ENCODE measurements at places on chromosomes 2 and 18. TPM values are rescaled to one million over a fixed set of nuclear protein-coding genes. Genes with fewer than 3 reads are reported as not detected.

Gene LYPD6B
- total RNA-seq = 1.2 TPM

Gene C1QL2
- total RNA-seq = not detected

Gene CPO
- total RNA-seq = not detected

Gene GALNT5
- not detected for total RNA-seq

Gene LIMS4
- 0.47 TPM for total RNA-seq

Gene ABCB11
- not detected for total RNA-seq

Gene CYP26B1
- not detected for total RNA-seq

Gene MGAT4A
- total RNA-seq = 32.7 TPM

Gene AFG3L2
- total RNA-seq = 40.7 TPM

Gene DCDC2C
- total RNA-seq = not detected

Gene PRKAG3
- total RNA-seq = not detected

Gene PIGN
- total RNA-seq = 37.3 TPM

Gene BMP10
- not detected for total RNA-seq

Gene IL37
- total RNA-seq = not detected

Gene PRKRA
- total RNA-seq = 71.9 TPM

Gene RAB10
- 64.1 TPM for total RNA-seq

Gene EFHD1
- total RNA-seq = not detected

Gene RAPGEF4
- not detected for total RNA-seq

DNA sequence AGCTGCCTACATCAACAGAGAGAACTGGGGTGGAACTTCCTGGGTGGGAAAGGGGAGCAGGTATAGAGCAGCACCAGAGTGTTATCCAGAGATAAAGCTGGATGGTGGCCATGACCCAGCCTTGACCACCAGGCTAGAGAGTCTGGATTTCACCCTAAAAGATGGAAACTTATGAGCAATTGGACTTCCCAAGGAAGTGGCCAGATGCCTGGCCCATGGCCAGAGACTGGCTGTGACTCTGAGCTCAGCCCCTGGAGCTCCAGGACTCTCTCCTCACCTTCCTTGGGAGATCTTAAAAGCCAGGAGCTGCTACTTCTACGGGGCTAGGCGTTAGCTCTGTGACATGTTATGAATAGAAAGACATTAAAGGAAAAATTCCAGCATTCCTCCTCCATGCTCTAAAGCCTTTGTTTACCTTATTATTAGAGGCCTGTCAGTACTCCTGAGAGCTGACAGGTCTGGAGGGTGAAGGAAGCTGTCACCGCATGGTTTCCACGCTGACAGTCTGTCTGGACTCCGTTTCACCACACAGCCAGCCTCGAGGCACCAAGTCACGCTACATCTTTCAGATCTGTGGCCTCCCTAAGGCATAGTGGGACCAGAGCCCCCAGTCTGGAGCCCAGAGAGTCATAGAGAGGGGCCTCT, 260.0 kb upstream of the SIX2 start:
- H3K27ac ChIP-seq = no peak overlapping the region
- H3K27me3 ChIP-seq = no peaks in the 10 kb centered on the region
- H3K4me1 ChIP-seq = no peaks in the 10 kb centered on the region
- no peak overlapping the region for H3K4me3 ChIP-seq

- no peak overlapping the region for H3K27ac ChIP-seq
- no peak for DNase-seq
- H3K4me1 ChIP-seq = peaks cover 20% of the 10 kb centered on the region
- no peak overlapping the region for H3K4me3 ChIP-seq
- no peaks in the 10 kb centered on the region for H3K36me3 ChIP-seq
Observed at GRCh38 chr18:73043211-73043610, 175.4 kb upstream of the NETO1 start.

- H3K4me3 ChIP-seq = no peak overlapping the region
- peaks cover 9% of the 10 kb centered on the region for H3K4me1 ChIP-seq
- no peak overlapping the region for H3K27ac ChIP-seq
- no peaks in the 10 kb centered on the region for H3K36me3 ChIP-seq
- peaks cover 5% of the 10 kb centered on the region for H3K27me3 ChIP-seq
- DNase-seq = no peak
Observed at GRCh38 chr2:110818767-110819481, 86.6 kb downstream of the ACOXL start.

GRCh38 chr18:22524783-22525182, 107.1 kb upstream of the CTAGE1 start:
- no peak for DNase-seq
- H3K4me1 ChIP-seq = no peaks in the 10 kb centered on the region
- H3K27ac ChIP-seq = no peak overlapping the region
- no peaks in the 10 kb centered on the region for H3K27me3 ChIP-seq
- no peak overlapping the region for H3K4me3 ChIP-seq

DNA sequence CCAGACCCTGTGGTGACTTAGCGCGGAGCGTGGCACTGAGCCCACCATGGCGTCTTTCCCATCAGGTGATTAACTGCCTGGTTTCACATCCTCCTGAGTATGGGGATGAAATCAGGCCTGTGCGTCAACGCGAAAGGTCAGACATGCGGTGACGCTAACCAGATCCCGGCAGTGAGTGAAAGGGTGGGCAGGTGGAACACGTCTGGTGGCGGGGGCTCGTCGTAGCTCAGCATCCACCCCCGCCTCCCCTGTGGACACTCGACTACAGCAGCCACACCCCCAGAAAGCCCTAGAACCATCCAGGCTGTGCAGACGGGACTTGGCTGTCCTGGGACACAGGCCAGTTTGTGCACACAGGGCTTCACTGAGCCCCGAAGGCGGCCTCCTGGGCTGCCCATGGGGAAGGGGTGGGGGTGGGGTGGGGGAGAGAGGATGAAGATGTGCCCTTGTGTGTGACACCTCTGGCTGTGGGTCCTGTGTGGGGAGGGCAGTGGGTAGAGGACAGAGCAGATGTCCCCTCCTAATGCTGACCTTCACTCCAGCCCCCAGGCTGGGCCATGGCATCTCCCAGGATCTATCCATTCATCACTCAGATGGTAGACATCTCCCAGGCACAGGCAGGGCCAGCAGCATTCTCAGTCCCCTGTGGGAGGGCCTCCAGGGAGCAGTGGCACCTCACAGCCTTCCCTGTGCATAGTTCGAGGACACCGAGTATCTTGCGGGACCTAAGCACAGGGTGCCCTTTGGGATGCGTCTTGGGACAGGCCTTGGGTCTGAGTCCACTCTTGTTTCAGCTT, 27.5 kb downstream of the RAMP1 start:
- H3K36me3 ChIP-seq = no peaks in the 10 kb centered on the region
- H3K27me3 ChIP-seq = no peaks in the 10 kb centered on the region
- peak; percentile 28 for DNase-seq
- H3K4me1 ChIP-seq = peaks cover 5% of the 10 kb centered on the region

DNA sequence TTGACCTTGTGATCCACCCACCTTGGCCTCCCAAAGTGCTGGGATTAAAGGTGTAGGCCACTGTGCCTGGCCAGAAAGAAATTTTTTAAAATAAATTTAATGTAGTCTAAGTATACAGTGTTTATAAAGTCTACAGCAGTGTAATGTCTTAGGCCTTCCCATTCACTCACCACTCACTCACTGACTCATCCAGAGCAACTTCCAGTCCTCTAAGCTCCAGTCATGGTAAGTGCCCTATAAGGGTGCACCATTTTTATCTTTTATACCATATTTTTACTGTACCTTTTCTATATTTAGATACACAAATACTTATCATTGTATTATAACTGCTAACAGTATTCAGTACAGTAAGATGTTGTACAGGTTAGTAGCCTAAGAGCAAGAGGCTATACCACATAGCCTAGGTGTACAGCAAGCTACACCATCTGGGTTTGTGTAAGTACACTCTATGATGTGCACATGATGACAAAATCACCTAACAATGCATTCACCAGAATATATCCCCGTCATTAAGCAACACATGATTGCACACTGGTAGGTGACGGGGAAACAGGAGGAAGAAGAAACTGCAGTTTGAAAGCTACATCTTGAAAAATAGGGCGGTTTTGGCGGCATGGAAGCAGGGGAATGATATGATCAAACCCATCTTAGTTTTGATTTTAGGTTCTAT, 105.1 kb upstream of the ITGB6 start:
- peaks cover 31% of the 10 kb centered on the region for H3K36me3 ChIP-seq
- no peak for DNase-seq
- no peak overlapping the region for H3K27ac ChIP-seq
- no peaks in the 10 kb centered on the region for H3K27me3 ChIP-seq

DNA sequence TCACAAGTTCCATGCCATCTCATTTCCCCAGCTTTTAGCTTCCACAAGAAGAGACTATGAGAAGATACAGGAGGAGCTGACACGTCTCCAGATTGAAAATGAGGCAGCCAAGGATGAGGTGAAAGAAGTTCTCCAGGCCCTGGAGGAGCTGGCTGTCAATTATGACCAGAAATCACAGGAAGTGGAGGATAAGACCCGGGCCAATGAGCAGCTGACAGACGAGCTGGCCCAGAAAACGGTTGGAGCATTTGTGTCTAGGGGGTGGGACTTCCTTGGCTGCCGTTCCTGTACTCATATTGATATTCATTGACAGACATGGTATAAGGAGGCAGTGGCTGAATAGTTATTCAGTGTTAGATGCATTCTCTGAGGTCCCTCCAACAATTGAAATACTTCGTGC, 57.2 kb upstream of the LYPD6B start:
- no peak overlapping the region for H3K27ac ChIP-seq
- H3K4me1 ChIP-seq = no peaks in the 10 kb centered on the region
- no peak for DNase-seq
- H3K36me3 ChIP-seq = no peaks in the 10 kb centered on the region

DNA sequence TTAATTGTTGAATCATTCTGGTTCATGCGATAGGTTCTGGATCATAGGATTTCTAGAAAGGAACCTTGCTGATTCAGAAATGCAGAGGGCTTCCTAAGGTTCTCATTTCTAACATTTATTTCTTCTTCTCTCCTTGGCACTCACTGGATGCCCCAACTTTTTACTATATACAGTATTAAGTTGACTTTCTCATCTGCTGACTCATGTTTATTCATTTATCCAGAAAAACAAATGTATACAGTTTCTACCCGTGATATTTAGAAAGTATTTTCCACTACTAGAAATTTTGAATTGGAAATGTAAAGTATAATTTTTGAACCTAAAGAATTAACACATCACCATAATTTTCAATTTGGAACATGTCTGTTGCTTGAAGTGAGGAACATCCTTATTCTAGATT, 32.2 kb upstream of the OTX1 start:
- DNase-seq = no peak
- no peak overlapping the region for H3K27ac ChIP-seq
- no peaks in the 10 kb centered on the region for H3K27me3 ChIP-seq
- no peak overlapping the region for H3K4me3 ChIP-seq

DNA sequence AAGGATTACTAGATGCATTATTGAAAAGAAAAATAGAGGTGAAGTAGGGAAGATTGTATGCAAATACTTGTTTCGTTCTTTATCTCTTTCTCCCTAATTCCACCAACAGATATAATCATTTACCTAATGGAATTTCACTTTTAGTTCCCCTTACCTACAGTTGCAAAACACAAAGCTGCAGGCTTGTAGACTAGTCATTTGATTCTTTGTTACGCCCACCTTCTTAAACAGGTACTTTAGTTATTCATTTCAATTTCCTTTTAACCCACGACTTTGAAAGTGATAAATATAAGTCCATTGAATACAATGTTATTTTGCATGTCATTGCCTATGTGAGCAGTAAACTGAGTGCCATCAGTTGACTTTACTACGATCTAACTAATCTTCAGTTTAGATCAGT, 3.9 kb upstream of the HRH4 start:
- H3K4me1 ChIP-seq = no peaks in the 10 kb centered on the region
- H3K4me3 ChIP-seq = no peak overlapping the region
- H3K36me3 ChIP-seq = no peaks in the 10 kb centered on the region
- H3K27ac ChIP-seq = no peak overlapping the region

GRCh38 chr2:148526509-148527346, 117.8 kb upstream of the EPC2 start:
- H3K27me3 ChIP-seq = peaks cover 1% of the 10 kb centered on the region
- DNase-seq = no peak
- H3K4me1 ChIP-seq = peaks cover 4% of the 10 kb centered on the region
- H3K4me3 ChIP-seq = no peak overlapping the region
- no peak overlapping the region for H3K27ac ChIP-seq
- no peaks in the 10 kb centered on the region for H3K36me3 ChIP-seq

GRCh38 chr2:31049264-31049663, 89.0 kb downstream of the GALNT14 start:
- H3K4me1 ChIP-seq = no peaks in the 10 kb centered on the region
- no peak overlapping the region for H3K4me3 ChIP-seq
- no peak overlapping the region for H3K27ac ChIP-seq

- no peak overlapping the region for H3K4me3 ChIP-seq
- no peaks in the 10 kb centered on the region for H3K27me3 ChIP-seq
- peak; percentile 63 for DNase-seq
- H3K4me1 ChIP-seq = peaks cover 9% of the 10 kb centered on the region
- H3K36me3 ChIP-seq = peaks cover 4% of the 10 kb centered on the region
- H3K27ac ChIP-seq = no peak overlapping the region
Observed at GRCh38 chr2:39379643-39380524, 57.2 kb downstream of the MAP4K3 start.

DNA sequence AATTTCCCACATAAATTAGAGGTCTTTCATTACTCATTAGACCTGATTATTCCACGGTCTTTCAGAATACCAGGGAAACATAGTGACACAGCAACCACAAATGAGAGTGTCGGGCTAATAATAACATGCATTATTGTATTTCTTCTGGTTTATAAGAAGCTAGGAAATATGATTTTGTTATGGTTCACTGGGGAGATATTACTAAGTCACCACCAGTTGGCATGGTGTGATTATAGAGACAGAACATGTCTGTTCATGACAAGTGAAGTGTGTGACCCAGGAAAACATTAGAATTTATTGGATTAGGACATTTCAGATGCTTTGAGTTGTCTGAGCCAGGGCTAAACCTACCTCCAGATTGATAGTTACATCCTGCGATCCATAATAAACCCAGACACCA, 494.4 kb downstream of the FBXO15 start:
- H3K36me3 ChIP-seq = no peaks in the 10 kb centered on the region
- DNase-seq = no peak
- no peaks in the 10 kb centered on the region for H3K4me1 ChIP-seq
- H3K27me3 ChIP-seq = no peaks in the 10 kb centered on the region

DNA sequence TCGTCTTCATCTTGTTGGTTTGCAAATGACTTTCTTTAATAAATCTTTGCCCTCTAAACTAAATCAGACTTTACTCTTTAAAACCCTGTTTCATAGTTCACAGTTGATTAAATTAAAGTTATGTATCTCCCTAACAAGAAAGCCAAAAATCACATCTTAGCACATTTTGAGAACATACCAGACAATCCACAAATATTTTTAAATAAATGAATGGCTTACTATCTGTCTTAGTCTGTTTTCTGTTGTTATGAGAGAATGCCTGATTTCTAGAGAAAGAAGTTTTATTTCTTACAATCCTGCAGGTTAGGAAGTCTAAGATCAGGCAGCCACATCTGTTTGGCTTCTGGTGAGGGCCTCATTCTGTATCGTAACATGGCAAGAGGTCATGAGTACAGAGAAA, 1090.2 kb upstream of the PIK3C3 start:
- DNase-seq = no peak
- H3K4me1 ChIP-seq = no peaks in the 10 kb centered on the region
- no peak overlapping the region for H3K4me3 ChIP-seq
- H3K36me3 ChIP-seq = no peaks in the 10 kb centered on the region

Measured in B cell (primary cell).